Cardiac fibroblast (primary cell): ENCODE measurements at places on chromosomes 13 and 19.

DNA sequence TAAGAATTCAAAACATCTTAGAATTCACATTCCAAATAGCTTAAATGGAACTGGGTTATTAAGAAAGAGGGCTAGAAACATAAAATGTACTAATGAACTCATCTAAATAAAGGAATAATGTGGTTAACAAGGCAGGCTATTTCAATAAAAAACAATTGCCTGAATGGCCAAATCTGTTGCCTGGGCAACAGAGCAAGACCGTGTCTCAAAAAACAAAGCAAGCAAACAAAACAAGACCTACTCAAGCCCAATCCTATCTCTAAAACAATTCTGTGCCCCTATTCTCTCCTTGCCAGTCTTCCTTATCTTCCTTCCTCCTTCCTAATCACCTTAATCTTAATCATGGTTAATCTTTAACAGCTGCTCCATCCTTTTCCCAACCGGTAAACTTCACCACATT, 12.1 kb downstream of the IGFL1 start:
- no peak for DNase-seq

DNA sequence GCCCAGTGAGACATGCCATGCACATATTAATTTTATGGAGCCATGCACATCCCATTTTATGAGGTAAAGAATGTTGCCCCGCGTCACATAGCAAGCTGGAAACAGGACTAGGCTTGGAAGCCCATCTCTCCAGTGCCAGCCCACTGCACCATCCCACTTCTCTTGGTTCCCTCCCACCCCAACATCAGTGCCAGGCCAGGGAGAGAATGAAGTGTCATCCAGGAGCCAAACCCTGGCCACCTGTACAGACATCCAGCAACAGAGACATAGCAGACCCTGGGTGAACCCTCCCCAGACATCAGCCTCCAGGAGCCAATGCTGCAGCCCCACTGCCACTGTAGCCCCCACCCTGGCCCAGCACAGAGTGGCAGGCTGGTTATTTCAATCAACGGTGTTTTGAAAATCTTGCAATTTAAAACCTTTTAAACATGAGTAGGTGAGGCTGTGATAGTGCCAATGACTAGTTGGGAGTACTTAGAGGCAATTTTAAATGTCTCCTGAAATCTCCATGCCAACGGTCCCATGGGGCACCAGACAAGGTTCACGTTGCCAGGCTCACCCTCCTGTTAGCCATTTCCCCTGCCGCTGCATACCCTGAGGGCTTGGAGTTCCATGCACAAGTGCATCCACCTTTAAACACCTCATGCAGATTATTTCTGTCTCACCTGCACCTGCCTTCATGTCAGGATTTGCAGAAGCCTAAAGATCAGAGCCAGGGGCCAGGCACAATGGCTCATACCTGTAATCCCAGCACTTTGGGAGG, 34.7 kb downstream of the VSTM2B start:
- no peak for DNase-seq

GRCh38 chr19:6161271-6161850, 25.9 kb downstream of the ACSBG2 start:
- no peak for DNase-seq

- DNase-seq = no peak
These were observed 3.0 kb upstream of the ZNF136 start for GRCh38 chr19:12159773-12160414.

GRCh38 chr19:12090807-12091206, 26.3 kb downstream of the ZNF844 start:
- DNase-seq = peak; percentile 75

- DNase-seq = no peak
These were observed 1247.3 kb downstream of the SLITRK1 start for GRCh38 chr13:82634946-82635345.

GRCh38 chr13:100392709-100393630, 195.6 kb downstream of the GGACT start:
- peak; percentile 99 for DNase-seq

GRCh38 chr13:27967736-27968315, 1.3 kb downstream of the CDX2 start:
- DNase-seq = no peak

DNA sequence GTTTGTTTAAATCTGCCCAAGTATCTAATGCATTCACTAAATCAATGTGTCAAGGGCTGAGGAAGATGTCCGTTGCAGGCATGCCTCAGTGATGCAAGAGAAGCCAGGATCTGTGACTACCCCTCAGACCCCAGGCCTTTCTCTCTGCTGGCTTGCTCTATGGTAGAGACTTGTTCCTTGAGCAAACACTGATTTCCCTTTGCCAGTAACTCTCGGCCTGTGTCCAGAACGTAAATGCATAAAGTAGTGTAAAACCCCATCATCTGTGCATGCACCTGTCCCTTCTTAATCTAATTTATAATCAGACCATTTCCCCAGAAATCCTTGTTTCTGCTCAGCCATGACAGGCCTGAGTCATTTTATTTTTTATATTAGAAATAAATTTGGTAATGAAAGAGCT, 28.7 kb upstream of the FRY start:
- DNase-seq = no peak

- no peak for DNase-seq
These were observed 13.4 kb downstream of the DPP9 start for GRCh38 chr19:4710281-4710600.

- peak; percentile 71 for DNase-seq
These were observed 958.4 kb upstream of the SLC10A2 start for GRCh38 chr13:104024416-104025170.

GRCh38 chr13:36059321-36059720, 71.9 kb downstream of the DCLK1 start:
- no peak for DNase-seq

- no peak for DNase-seq
These were observed 2033.9 kb upstream of the PCDH20 start for GRCh38 chr13:63449550-63449949.

DNA sequence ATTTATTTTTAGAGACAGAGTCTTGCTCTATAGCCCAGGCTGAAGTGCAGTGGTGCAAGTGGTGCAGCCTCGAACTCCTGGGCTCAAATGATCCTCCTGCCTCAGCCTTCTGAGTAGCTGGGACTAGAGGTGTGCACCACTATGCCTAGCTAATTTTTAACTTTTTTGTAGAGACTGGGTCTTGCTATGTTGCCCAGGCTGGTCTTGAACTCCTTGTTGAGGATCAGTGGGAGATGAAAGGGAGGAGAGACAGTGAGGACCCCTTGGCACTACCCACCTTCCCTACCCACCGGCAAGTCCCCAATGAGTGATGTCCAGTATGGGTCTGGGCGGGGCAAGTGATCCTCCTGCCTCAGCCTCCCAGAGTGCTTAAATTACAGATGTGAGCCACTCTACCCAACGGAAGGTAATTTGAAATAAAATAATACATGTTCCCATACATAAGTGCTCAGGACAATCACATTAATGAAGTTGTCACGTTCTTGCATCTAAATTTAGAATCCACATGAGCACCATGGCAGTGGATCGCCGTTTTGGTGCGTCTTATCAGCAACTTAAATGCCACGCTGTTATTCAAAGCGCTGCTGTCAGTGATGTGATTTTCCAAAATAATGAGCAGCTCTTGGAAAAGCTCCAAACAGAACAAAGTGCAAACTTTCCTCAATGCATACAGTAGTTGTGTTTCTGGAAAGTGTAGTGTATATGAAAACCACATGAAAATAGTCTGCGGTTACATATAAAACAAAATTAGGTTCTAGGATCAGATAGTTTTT, 5.9 kb upstream of the ARL11 start:
- no peak for DNase-seq

DNA sequence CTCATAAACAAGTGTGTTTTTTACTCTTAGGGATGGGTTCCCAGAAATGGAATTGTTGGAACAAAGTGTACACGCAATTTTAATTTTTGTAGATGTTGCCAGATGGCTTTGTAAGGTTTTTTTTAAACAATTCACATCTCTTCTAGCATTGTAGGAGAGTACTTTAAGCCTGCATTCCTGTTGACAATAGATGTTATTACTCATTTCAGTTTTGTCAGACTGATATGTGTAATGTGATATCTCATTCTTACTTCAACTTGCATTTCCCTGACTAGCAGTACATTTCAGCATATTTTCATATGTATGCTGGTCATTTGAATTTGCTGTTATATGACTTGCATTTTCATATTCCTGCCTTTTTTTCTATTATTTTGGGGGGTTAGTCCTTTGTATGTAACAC, 186.6 kb upstream of the SLITRK6 start:
- peak; percentile 12 for DNase-seq

DNA sequence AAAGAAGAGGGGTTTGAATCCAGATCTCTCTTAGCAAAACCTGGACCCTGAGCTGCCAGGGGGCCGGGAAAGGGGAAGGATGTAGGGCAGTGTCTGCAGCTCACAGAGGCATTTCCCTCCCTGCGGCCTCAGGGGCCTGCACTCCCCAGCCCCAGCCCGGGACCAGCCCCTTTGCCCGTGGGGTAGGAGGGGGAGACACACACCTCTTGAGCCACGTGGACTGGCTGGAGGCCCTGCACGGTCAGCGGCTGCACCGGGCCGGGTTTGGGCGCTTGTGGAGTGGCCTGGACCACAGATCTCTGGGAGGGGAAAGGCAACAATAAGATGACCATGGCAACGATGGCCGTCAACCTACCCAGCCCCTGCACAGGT, 26.9 kb downstream of the RFX1 start:
- no peak for DNase-seq

DNA sequence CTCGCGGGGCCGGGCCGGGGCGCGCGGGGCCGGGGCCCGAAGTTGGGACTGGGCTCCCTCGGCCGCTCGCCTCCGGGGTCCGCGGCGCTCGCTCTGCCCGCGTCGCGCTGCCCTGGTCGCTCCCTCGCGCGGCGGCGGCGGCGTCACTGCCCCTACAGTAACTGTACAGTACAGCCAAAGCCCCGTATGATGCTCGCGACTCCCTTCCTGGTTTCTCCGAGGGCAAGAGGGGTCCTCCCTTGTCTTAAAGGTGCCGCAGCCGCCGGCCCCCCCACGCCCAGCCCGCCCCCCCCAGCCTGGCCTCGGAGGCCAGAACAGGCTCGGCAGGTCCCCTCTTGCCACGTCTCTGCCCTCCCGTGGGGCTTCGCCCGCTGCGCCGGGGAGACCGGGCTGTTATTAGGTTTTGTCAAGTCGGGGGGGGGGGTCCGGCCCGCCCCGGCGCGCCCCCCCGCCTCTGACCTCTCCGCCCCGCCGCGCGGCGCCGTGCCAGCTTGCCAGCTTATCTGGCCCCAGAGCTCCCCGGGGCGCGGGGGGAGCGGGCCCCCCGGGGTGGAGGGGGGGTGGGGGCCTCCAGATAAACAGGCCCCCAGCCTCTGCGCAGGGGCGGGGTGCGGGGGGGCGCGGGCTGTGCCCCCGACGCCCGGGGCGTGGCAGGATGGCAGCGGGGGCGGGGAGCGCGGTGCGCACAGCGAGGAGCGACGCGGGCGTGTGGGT, at the start of gene ZBTB7A:
Gene ZBTB7A (minus strand): TSS at position 218 of the 714 bp plus-strand sequence. CDS start 11,667 bp downstream, outside the sequence.
- peak; percentile 65 for DNase-seq

- DNase-seq = no peak
These were observed 62.5 kb upstream of the PDX1 start for GRCh38 chr13:27857282-27857681.

DNA sequence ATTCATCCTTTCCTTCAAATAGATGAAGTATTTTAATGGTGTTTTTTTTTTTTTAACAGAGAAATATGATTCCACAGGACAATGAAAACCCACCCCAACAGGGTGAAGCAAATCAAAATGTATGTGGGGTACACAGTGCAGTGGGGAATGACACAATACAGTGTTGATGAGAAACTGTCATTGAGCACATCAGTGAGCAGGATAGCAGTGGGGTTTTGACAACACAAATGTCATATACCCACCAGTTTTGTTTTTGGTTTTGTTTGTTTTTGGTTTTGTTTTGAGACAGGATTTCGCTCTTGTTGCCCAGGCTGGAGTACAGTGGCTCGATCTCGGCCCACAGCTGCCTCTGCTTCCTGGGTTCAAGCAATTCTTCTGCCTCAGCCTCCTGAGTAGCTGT, 29.2 kb downstream of the ZNF844 start:
- DNase-seq = no peak

- DNase-seq = peak; percentile 52
These were observed 40.8 kb downstream of the TNFRSF19 start for GRCh38 chr13:23610966-23611491.

GRCh38 chr13:28794396-28794795, 25.7 kb upstream of the MTUS2 start:
- DNase-seq = no peak

DNA sequence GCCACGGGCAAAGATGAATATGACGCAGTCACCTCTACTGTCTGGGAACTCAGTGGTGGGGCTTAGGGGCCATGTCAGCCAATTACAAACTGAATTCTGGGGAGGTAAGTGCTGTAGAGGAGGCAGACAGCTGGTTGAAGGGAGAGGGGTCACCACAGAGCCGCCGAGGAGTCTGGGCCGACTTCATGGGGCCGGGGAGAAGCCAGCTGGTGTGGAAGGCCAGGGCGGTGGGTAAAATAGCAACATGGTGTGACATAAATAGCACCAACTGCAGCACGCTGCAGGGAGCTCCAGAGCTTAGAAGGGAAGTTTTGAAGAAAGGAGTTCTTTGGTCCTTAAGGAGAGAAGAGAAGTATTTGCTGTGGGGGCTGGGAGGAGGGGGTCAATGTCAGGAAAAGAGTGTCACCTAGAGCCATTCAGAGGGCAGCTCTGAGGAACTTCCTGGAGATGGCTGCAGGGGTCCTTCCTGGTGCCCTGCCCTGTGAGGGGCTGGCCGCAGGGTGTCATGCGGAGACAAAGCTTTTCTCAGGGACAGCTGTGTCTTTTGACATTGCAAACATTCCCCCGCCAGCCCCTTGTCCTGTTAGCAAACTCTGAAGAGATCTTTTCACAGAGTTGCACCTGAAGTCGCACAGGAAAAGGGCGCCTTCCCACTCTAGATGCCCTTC, 6.4 kb downstream of the METTL21C start:
- DNase-seq = no peak

DNA sequence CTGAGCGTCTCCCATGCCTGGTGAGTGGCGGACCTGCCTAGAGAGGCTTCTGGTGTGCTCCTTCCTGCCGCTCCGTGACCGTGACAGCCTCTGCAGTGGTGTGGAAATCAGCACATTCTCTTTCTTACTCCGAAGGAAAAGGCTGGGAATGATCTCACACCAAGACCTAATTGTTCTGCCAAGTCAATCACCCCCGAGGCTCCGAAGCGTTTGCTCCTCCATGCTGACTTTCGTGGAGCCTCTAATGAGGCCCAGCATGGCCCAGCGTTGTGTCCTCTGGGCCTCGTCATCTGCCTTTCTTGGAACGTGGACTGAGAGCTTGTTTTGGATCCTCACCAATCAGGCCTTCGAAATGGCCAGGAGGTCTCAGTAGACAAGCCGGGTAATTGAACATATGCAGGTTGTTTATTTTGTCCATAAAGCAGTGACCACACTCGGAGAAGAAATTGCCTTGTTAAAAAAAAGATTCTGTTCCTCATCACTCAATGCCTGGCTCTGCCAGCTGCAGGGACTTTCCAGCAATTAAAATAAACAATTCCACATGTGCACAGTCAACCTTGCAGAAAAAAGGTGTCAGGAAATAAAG, 107.1 kb downstream of the UBL3 start:
- DNase-seq = peak; percentile 21

GRCh38 chr19:3458229-3459088, 21.9 kb downstream of the SMIM24 start:
- DNase-seq = no peak

GRCh38 chr13:39637890-39638289, 17.6 kb upstream of the COG6 start:
- DNase-seq = no peak

- no peak for DNase-seq
These were observed 203.9 kb upstream of the IRS2 start for GRCh38 chr13:109990296-109990695.
